ENCODE measurements at places on chromosomes 5 and 9. TPM values are rescaled to one million over a fixed set of nuclear protein-coding genes. Genes with fewer than 3 reads are reported as not detected.

Gene TRPM6
- 1.2 TPM for total RNA-seq

Gene B4GALT1
- total RNA-seq: 80.1 TPM

- no peak for DNase-seq
Observed at GRCh38 chr5:173715607-173716006, 99.2 kb upstream of the BOD1 start.

- DNase-seq: peak; percentile 56
Observed at GRCh38 chr9:3526997-3527940, 1.5 kb upstream of the RFX3 start.

- no peak for DNase-seq
Observed at GRCh38 chr5:171906066-171906570, 100.3 kb downstream of the FBXW11 start.

GRCh38 chr5:54844905-54845566 lies 140.4 kb downstream of the ESM1 start:
- DNase-seq: no peak

DNA sequence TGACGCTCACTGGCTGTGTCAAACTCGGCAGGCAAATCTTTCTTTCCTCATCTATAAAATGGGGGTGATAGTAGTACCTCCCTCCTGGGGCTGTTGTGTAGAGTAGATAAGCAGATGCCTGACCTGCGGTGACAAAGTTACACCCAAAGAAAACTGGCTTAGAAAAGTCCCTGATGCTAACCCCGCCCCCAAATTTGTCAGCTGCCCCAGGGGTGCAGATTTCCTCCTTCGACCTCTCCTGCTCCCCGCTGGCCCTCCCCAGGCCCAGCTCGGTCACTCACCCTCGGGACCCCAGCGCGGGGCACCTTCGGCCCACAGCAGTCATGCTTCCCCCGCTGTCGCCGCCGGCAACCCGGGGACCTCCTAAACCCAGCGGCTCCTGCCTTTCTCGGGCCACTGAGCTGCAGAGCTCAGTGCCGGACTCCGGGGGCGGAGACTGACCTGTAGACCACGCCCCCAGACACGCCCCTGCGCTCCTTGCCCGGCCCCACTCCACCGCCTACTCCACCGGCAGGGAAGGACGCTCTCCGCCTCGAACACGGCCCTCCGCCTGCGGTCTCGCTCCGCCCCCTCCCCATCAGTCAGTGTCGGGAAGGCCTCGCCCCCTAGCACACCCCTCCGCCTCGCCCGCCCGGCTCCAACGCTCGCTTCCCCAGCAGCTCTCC lies 7.4 kb downstream of the SH2D3C start:
- DNase-seq: peak; percentile 100

DNA sequence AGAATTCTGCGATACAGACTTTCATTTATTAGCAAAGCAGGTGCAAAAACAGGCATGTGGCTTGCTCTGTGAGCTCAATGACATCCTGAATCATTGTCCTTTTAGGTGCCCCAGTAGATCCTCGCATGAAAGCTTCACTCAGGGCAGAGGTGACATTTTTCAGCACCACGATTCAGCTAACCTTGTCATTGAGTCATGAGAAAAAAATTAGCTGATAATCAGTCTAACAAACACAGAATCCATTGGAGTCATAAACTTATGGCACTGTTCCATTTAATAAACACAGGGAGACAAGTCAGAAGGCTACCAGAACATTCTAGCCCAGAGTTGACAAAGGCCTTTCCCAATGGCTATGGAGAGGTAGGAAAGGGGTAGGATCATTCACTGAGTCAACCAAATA lies 104.8 kb upstream of the RAD23B start:
- DNase-seq: no peak

GRCh38 chr5:53425687-53426511 lies 54.5 kb upstream of the FST start:
- no peak for DNase-seq

- no peak for DNase-seq
Observed at GRCh38 chr9:89740722-89741121, 135.9 kb downstream of the GADD45G start.

GRCh38 chr5:138448481-138449398 lies 9.9 kb downstream of the REEP2 start:
- DNase-seq: no peak

- DNase-seq: no peak
Observed at GRCh38 chr5:142307146-142307890, 17.5 kb downstream of the SPRY4 start.

GRCh38 chr9:35269919-35270318 lies 108.1 kb downstream of the UNC13B start:
- no peak for DNase-seq

DNA sequence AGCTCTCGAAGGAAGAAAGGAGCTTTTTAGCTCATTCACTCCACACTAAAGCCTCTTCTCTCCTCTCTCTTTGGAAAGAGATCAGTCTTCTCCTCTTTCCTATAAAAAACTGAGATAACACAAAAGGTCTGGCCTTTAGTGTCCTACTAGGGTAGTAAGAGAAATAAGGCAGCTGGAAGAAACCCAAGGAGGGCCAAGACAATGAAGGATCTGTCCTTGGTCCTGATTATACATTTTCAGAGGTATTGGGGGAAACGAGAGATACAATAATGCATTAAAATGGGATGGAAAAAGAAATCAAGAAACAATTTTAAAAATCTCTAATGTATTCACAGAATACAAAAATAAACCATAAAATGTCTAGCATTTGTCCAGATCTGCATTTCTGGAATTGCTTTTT lies 184.0 kb downstream of the SLF1 start:
- DNase-seq: no peak

DNA sequence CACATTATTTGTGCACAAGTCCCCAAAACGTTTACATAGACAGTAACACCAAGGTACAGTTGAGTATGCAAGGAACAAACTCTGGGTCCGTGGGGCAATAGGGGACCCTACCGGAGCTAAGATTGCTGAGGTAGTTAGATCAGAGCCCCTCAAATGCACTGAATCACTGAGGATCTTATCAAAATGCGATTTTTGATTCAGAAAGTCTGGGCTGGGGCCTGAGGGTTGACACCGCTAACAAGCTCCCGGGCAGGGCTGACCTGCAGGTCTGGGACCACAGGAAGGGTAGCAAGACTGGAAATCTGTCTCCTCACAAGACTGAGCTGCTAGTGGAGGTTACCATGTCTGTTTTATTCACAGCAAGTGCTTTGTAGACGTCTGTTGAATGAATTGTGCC lies 1.8 kb upstream of the IL3 start:
- no peak for DNase-seq

DNA sequence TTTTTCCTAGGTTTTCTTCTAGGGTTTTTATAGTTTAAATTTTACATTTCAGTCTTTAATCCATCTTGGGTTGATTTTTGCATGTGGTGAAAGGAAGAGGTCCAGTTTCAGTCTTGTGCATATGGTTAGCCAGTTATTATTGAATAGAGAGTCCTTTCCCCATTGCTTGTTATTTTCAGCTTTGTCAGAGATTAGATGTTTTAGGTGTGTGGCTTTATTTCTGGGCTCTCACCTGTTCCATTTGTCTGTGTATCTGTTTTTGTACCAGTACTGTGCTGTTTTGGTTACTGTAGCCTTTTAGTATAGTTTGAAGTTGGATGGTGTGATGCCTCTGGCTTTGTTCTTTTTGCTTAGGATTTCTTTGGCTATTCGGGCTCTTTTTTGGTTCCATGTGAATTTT lies 25.8 kb downstream of the NIPBL start:
- DNase-seq: no peak

- DNase-seq: peak; percentile 76
Observed at GRCh38 chr5:132459031-132459982, 31.3 kb downstream of the IRF1 start.
